ENCODE measurements at places on chromosomes 11 and 22.

DNA sequence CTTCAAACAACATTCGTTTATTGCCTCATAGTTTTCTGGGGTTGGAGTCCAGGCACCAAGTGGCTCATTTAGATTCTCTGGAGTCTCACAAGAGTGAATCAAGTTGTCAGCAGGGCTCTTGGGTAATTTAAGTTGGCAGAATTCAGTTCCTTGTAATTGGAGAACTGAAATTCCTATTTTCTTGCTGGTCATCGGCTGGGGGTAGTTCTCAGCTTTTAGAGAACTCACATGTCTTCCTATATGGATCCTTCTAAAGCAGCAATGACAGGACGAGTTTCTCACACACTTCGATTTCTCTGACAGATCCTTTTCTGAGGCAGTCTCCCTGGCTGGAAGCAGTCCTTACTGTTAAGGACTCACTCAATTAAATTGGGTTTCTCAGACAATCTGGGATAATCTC lies 17.3 kb upstream of the OOSP4B start:
- no peak for DNase-seq

- peak; percentile 69 for DNase-seq
These were observed 30.1 kb downstream of the NAV2 start for GRCh38 chr11:19742588-19743292.

DNA sequence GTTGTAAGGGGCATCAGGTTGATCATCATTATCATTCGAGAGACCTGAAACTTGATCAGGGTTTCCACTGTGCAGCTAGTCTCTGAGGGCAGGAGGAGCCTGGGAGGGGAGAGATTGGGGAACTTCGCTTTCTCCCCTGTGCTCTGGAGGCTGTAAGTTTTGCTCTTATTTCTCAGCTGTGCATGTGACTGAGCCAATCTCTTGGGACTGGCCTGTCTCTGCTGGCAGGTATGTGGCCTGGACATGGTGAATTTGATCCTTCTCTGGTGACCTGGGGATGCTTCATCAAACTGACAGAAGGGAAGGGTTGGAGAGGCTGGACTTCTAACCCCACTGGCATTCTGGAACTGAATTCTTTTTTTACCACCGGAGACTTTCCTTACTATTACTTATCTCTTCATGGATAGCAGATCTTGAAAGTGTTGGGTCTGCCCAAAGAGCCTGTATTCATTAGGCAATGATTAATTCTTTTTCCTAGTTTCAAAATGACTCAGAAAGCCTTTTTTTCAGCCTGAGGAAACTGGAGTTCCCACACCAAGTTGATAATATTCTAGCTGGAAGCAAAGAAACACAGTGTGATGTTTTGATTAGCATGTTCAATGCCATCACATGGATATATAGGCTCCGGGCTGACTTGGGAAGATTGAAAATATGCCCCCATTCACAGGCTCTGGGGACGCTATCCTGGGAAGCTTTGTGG lies 36.5 kb downstream of the TSPAN18 start:
- DNase-seq: no peak

- DNase-seq: peak; percentile 66
These were observed 13.0 kb upstream of the BCL9L start for GRCh38 chr11:118938491-118939403.

DNA sequence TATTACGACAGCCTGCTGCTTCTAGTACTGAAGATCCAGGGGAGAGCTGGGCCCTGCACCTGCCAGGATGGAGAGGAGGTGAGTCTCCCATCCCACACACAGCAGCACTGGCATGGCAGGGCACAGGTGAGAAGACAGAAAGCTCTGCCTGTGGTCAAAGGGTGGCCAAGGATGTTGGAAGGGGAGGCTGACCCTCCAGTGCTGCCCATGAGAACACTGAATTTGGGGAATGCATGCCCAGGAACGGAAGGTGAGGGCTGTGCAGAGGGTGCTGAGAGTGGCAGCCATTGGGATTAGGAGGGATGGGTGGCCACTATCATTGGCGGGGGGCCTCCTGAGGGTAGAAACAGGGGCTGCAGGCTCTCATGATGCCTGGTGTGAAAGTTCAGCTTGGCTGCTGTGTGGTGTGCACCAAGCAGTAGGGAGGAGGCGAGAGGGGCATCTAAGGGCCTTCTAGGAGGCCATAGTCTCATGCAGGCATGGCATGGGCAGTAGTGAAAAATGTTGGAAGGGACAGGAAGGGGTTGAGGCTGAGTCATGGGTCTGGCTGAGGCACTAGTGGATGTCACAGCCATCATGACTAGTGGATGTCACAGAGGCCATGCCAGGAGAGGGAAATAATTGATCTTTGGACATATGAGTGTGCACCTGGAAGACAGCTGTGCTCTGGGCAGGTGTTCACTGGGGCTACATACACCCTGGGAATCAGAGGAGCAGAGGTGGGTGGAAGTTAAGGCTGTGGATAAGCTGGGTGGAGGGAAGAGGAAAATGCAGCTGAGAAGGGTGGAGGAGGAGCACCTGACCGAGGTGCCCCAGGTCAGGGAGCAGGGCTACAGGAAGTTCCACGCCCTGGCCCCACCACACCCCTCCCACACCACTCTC lies 2.5 kb upstream of the LRRC74B start:
- no peak for DNase-seq

- no peak for DNase-seq
These were observed 33.6 kb upstream of the GRAMD4 start for GRCh38 chr22:46586531-46587011.

- DNase-seq: no peak
These were observed 24.8 kb downstream of the RNF169 start for GRCh38 chr11:74773476-74773875.

DNA sequence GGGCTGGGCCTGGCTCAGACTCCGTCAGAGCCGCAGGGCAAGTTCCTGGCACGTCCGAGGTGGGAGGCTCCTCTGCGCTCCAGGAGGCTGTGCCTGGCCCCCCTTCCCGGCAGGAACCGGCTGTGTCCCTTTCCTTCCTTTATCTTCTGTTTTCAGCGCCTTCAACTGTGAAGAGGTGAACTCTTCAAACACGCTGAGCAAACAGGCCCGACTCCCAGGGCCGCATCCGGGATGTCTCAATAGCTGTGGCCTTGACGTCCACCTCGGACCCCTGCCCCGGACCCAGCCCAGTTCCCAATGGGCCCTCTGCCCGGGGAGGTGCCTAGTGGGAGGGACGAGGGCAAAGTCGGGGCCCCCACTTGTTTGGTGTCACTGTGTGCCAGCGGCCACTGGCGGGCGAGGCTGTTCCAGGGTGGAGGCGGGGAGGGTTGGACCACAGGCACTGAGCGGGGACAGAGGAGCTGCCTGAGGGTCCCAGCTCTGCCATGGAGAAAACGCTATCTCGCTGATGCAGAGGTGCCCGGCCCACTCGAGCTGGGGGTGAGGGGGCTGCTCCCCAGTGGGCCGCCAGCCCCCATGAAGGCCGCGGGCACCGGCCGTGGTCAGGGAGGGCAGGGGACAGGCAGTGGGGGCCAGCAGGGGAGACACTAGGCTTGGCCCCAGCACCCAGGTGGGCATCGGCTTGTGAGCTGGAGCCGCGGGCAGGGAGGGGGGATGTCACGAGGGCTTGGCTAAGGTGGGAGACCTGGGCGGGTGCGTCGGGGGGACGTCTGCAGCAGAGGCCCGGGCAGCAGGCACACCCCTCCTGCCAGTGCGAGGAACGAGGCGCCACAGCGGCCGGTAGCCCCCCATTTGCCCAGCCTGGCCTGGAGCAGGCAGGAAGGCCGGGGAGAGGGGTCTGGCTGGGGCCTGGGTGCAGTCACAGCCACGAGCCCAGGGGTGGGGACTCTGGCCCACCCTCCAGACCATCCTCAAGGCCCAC lies 2.7 kb upstream of the MUC5B start:
- DNase-seq: no peak

- no peak for DNase-seq
These were observed 63.5 kb downstream of the ATM start for GRCh38 chr11:108286370-108286769.

DNA sequence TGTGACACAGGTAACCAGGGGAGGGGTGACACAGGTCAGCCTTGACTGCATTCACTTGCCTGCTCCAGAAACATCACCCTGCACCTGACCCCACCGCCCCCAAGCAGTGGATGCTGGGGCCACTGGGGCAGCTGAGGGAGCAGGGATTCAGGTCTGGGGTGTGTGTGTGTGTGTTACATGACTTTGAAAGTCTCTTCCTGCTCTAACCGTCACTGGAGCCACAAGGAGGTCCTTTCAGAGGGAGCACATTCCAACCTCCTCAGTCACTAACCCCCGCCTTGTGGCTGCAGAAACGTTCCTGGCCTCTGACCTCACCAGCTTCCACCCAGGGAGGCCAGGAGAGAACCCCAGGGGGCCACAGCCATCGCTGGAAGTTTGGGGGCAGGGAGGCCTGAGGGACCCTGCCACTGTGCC lies 2.9 kb upstream of the FOSL1 start:
- DNase-seq: peak; percentile 91

DNA sequence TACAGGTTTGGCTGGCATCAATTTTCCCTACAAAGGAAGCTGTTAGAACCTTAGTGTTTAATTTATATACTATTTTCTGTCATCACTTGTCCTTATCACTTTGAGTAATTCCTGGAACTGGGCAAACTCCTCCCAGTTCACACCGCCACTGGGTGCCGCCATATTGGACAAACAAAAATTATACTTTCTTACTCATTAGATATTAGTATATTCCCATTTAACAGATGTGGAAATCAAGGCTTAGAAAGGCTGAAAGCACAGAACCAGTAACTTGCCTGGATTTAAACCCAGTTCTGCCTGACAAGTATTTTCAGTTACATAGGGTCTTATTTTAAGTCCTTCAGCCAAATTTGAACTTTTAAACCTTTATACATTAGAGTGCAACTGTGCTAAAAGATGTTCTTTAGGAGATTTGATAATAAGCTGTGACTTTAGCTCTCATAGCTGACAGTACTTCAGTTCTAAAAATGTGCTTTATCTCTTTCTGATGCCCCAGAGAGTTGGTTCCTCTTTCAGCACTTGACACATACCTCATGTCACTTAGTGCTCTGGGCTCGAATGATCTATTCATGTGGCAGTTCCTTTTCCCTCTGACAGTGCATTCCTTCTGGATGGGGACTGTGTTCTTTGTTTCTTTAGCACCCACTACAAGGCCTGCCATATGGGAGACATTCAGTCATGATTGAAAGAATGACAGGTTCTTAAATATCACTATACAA lies 25.4 kb downstream of the COA4 start:
- DNase-seq: no peak

DNA sequence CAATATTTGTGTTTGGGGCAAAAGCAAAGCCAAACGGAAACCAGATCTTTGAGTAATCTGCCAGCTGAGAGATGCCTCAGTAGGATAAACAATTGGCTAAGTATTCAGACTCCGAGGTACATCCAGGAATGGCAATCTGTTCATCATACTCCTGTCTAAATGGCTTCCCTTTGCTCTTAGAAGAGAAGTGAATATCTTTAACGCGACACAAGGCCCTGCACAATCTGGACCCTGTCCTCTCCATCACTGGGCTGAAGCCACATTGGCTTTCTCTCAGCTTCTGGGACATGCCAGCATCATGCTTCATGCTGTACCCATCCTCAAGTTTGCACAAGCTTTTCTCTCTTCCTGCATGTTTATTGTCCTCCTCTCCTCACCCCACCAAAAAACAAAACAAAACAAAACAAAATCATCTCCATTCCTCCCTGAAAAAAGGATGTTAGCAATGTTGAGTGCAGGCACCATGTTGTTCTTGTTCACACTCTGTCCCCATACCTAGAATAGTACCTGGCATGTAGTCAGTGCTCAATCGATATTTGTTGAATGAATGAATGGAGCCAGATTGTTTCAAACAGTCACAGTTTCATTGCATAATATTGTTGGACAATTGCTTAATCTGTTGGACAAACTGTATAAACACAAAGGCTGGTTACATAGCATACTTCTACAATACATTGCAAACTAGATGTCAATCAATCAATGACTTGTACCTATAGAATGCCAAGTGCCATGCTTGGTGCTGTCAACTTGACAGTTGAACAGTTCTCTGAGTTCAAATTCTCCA lies 38.2 kb upstream of the SESN3 start:
- no peak for DNase-seq

DNA sequence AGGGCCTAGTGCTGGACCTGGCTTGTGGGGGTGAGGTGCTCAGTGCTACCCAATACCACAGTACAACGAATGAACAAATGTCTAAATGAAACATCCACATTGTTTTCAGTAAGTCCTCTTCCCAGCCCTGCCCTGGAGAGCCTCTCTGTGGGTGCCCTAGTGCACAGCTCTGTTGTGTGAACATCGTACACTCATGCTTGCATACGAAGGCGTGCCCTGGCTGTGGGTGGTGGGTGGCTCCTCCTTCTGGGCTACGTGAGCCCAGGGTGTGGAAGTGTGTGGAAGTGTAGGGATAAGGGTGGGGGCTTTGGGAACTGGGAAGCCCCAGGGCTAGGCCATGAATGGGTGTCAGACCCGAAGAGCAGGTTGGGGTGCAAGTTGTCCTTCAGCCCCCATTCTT lies 592 bp upstream of the NLRX1 start:
- DNase-seq: no peak

DNA sequence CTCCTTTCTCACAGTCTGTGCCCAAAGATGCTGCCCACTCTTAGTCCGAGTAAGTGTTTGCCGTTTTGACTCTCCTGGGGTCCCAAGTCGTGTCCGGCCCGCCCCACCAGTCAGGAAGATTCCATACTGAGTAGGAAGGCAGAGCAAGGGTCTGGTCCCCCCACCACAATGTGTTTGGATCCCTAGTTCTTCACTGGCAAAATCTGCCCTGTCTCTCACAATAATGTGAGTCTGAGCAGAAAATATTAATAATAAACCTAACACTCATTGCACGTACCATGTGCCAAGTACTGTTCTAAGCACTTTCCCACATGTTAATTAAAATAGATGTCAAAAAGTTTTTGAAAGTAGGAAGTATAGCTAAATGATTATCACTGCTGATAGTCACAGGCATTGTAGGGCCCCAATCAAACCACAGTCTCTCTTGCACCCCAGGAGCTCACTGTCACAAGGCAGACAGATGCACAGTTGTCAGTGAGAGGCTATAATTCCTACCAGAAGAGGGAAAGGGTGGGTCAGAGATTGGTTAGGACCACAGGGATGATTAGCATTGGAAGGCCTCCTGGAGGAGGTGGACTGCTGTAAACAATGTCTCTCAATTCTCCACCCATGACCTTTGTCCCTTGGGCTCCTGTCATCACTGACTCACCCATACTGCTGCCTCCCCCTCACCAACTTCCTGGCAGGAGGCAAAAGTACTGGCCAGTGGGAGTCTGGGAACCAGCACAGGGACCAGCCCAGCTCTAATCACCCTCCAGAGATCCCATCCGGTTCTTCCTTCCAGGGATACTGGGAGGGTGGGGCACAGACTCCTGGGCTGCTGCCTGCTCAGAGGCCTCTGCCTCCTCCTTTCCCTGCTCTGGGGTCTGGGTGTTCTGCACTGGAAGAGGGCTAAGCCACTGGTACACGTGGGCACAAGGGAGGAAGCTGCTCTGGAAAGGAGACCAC lies 1.0 kb upstream of the POLD4 start:
- DNase-seq: peak; percentile 96

DNA sequence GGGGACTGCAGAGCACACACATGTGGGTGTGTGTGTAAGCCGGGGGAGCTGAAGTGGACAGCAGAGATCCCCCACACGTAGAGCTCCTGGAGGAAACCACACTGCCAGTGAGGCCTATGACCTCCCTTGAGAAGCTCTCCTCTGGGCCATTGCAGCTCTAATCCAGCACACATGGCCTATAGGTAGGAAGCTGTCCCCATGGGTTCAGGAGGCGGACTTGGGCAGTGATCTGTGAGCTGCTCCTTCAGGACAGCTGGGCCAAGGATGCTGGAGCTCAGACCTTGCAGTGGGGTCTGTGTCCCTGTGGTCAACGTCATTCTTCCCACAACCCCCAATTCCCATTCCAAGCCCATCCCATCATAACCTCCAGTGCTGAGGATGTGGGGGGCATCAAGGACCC lies 29.8 kb downstream of the IGLL5 start:
- no peak for DNase-seq

GRCh38 chr11:19116276-19116970 lies 545 bp upstream of the ZDHHC13 start:
- no peak for DNase-seq

GRCh38 chr11:1729692-1730011 lies 20.7 kb downstream of the IFITM10 start:
- DNase-seq: no peak

All from AG08395 (cell line).